ENCODE measurements at places on chromosomes 12 and 14.

- no peak for DNase-seq
These were observed 1.8 kb upstream of the RNU7-1 start for GRCh38 chr12:6941782-6942181.

DNA sequence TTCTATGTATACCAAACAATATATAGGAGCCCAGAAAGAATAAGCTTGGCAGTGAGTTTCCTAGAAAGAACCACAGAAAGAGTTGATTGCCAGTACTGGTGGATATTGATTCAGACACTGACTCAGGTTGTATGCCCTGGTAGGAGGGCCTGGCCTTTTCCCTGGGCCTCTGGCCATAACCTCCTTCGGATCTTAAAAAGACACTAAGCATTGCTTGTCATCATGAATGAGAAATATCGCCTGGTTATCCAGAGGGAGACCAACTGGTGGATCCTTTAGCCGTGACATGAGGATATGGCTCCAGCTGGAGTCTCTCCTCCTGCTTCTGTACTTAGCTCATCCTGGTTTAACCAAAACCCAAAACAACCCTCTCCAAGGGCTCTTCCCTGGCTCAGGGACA, 231.5 kb downstream of the MSRB3 start:
- DNase-seq, result no peak

DNA sequence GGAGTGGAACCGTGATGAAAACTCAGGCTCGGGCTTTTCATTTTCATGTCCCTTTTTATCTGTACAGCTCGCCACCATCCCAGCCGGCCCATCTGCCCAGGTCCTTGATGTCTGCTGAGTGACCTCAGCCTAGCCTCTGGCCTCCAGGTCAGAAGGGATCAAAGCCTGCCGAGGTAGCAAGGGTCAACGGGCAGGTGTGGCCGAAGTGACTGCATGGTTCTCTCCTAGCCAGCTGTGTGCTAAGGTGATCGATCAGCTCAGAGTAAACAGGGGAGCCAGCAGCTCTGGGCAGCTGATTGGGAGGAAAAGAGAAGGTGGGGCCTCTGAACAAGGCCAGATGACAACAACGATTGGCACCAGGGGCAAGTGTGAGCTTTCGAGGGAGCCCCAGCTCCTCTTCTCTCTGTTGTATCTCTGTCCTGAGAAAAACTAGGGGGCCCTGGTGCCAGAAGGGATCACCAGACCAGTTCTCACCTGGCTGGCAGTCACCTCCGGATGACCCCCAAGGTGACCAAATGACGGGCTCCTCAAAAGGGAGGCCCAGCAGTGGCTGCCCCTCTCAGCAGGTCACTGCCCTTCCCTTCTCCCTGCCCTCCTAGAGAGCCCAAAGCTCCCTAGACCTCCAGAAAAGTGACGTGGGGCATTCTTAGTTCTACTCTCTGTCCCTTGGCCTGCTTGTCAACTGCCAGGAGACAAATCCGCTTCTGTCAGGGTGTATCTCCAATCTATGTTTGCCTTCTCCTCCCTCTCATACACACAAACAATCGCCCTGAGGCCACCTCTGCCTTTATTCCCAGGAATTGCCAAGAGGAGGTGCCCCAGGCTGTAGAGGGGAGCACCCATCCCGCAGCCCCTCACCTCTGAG, 3.4 kb downstream of the SLC6A12 start:
- DNase-seq, result no peak

GRCh38 chr14:101363261-101363555, 198.1 kb upstream of the DIO3 start:
- no peak for DNase-seq

GRCh38 chr12:17296882-17297281, 690.9 kb upstream of the LMO3 start:
- no peak for DNase-seq

- DNase-seq, result no peak
These were observed 3.8 kb downstream of the LRP1 start for GRCh38 chr12:57131896-57132744.

DNA sequence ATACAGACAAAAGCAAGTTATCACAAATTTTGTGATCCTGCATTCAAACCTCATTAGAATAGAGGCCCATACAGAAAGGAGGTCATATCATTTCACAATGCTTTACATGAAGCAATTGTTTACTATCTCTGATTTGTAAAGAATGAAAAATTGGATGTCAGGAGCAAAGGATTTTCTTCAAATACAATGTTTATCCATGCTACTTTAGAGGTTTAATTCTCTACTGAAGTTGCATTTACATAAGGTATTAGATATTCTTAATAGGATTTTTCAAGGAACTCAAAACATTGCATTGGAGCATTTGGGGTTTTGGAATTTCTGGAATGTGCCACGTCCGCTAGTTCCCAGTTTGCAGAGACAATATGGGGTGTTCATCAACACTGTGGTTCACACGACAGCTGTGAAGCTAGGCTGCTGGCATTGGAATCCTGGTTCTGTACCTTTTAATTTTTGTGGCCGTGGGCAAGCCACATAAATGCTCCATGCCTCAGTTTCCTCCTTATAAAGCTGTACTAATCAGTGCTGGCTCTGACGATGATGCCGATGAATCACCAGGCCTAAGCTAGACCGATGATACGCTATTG, 174.8 kb downstream of the APAF1 start:
- no peak for DNase-seq

GRCh38 chr12:70400124-70400523, 34.0 kb downstream of the KCNMB4 start:
- DNase-seq, result no peak

- DNase-seq, result no peak
These were observed 3.4 kb downstream of the SSPN start for GRCh38 chr12:26198742-26199141.

DNA sequence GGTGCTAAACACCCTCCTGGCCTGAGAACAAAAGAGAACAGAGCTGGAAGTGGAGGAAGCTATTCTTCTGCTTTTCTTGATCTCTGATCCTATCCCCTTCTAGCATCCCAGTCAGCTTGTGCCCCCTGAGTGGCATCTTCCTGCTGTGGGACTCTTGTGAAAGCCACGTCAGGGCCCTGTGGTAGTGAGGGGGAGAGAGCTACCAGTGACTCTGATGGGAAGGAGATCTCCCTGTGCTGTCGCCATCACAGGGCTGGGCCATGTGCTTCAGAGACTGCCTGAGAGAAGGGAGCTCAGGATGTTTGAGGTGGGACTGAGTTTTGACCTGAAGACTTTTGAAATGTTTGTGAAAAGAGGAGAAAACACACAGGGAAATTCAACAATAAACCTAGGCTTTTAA, 107.6 kb upstream of the FUT8 start:
- no peak for DNase-seq

GRCh38 chr12:118982984-118983761, 1.8 kb downstream of the SRRM4 start:
- DNase-seq, result no peak

DNA sequence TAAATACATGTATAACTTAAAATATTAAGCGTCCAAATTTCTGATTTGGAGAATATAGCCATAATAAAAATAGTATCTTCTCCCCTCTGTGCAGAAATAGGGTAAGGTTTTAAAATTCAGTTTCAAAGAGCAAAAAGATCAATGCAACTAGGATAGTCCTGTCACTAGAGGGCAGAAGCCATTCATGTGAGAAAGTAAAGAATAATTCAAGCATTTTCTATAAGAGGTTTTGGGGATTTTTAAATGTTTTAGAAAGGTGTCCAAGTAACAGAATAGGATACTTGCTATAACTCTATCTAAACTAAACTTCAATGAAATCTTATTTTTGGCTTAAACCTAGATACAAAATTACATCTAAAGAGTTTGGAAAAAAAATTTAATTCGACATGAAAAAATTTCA, 50.3 kb downstream of the ADAMTS20 start:
- DNase-seq, result no peak

DNA sequence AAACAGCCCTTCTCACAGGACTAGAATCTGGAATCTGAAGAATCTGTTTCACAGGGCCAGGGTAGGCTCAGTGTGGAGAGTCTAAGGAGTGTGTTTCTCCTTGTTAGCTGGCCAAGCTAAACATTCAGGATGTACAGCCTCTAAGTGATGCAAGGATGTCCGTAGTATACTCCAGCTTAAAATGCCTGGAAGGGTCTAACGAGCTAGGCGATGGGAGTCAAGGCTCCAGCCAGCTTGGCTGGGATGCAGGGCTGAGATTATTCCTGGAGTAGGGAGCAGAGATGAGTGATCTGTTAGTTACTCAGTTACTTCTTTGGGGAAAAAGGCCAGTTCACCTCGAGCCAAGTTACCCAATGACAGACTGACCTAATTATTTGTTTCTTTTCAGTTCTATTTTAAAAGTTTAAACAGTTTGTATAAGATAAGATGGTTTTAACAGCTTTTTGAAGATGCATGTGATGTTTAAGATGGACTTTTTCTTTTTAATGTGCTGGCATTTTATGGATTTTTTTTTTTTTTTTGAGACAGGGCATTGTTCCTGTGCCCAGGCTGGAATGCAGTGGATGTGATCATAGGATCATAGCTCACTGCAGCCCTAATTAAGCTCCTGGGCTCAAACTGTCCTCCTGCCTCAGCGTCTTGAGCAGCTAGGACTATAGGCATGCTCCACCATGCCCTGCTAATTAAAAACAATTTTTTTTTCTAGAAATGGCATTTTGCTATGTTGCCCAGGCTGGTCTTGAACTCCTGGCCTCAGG, 41.1 kb downstream of the SYNE2 start:
- no peak for DNase-seq

- DNase-seq, result no peak
These were observed 9.8 kb downstream of the PRPF40B start for GRCh38 chr12:49632986-49633702.

DNA sequence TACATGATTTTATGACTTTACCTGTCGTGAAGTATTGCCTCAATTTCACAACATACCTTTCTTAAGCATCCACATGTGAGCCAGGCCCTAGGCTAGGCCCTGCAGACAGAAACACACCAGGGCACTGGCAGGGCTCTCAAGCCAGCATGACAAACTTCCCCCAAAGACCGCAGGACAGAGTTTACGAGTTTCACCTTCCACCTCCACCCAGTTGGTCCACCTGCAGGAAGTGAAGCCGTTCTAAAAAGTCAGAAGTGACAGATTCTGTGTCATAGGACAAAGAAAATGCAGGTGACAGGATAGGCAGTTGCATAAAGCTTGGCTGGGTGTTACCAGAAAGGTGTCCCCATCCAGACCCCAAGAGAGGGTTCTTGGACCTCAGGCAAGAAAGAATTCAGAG, 382.3 kb downstream of the PCNX1 start:
- DNase-seq, result no peak

DNA sequence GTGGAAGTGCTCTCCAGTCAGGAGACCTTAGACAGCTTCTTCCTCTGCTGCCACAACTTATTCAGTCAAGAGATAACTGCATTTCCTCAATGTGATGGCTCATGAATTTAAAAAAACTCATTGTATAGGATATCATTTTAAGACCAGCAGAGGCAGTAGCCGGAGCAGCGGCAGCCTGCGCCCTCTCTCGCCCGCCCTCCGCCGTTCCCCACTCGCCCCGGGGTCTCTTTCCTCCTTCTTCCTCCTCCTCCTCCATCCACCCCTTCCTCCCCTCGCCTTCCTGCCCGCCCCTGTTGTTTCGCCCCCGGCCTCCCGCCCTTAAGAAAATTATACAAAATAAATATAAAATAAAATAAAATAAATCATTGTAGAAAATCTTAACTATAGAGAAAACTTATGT, 687.6 kb downstream of the FLRT2 start:
- no peak for DNase-seq

GRCh38 chr14:26206640-26207039, 391.2 kb downstream of the NOVA1 start:
- no peak for DNase-seq

GRCh38 chr12:94925729-94926128, 77.8 kb downstream of the NDUFA12 start:
- DNase-seq, result no peak

- DNase-seq, result no peak
These were observed 1.8 kb downstream of the TRMT61A start for GRCh38 chr14:103530831-103531230.

DNA sequence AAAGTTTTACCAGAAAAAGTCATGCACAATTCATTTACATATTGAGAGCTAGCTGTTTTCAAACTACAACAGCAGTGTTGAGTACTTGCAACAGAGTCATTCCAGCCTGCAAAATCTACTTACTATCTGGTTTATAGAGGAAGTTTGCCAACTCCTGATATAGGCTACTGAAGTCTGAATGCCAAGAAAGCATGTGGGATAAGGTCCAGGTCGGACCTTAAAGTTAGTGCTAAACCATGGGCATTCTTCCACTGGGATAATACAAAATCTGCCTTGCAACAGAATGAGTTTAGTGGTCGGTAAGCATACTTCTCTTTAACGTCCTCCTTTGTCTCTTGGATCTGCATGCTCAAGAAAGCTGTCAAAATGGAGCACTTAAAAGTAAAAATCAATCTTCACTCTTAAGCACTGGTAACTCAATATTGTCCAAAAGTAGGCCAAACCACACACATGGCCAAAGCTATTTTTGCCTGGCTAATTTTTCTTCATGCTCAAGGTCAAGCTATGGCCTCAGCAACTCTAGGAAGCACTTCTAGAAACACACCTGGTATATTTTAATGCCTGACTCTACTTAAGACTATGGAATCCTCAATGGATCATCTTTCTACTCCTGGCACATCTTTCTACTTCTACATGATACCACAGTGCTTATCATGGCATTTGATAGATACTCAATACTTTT, 364.9 kb upstream of the KITLG start:
- no peak for DNase-seq

DNA sequence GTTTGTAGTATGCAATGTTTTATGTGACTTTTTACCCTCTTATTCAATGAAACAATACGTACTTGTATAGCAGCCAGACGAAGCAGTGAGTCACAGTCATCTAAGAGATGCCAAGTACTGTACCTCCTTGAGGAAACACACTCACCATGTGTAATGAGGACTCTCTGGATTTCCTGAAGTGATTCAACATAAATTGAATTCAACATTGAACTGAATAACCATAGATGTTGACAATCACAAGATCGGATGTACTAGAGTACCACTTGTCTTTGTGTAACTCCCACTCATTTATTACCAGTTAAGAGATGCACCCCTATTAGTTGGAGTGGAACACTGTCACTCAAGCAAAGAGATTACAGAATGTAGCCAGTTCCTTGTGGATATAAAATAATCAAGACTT, 175.2 kb upstream of the HMGA2 start:
- DNase-seq, result no peak

DNA sequence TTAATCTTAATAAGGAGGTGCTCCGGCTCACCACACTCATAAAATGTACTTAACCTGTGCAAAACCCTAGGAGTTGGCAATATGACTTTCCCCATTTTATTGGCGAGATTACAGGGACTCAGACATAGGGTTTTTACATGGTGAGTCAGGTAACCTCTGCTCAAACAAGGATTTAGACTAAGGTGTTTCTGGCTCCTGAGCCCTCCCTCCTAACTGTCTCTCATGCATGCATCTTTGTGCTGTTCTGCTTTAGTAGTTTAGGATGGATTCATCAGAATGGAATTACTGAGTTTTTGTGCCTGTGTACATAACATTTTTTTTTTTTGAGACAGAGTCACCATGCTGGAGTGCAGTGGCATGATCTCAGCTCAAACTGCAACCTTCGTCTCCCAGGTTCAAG, 993.3 kb upstream of the TMEM132C start:
- DNase-seq, result no peak

DNA sequence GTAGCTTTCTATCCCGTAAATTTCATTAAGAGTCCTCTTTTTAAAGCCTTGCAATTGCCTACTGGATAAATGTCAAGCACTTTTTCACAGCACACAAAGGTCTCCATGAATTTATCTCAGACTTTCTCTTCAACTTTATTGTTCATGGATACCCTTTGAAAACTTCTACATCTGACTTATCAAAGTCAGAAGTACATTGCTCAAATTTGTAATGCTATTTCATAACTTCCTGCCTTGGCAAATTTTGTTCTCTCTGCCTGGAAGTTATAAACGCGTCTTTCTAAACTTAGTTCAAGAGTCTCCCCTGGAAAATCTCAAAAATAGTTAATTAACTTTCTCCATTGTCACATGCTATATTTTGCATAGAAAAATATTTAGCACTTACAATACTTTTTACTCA, 55.9 kb upstream of the RERGL start:
- no peak for DNase-seq
